Natural killer cell (primary cell): ENCODE measurements at places on chromosomes 16 and 17. TPM values are rescaled to one million over a fixed set of nuclear protein-coding genes. Genes with fewer than 3 reads are reported as not detected.

- no peak for DNase-seq
Measured at GRCh38 chr16:8655184-8655717, 19.2 kb upstream of the ABAT start.

- DNase-seq = no peak
Measured at GRCh38 chr17:31431852-31432658, 40.6 kb downstream of the RAB11FIP4 start.

DNA sequence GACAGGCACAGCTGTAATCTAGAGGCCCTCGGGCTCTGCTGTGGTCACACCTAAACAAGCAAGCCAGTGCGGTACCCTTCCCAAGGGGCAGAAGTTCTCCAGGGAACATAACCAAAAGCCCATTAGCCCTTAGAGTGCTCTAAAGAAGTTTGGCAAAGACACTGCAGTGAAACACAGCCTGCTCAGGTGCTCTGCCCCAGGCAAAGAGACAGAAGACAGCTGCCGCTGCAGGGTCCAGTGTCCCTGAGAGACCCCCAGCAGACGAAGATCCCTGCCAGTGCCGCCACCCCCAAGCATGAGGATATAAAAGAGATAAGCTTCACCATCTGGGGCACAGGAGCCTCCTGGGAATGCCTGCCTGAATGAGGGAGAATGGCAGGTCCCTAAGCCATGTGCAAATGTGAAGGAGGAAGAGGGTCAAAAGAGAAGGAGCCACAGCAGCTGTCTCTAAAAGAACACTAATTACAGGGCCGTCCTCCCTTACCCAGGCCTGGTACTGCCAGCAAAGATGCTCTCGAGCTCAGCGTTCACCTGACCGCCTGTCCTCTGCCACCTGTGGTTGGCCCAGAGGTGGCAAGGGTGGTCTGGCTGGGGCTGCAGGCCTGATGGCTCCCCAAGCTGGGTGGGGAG is 29.7 kb downstream of the CUEDC1 start:
- DNase-seq = no peak

The CCDC200 gene
- 0.64 TPM for total RNA-seq

- DNase-seq = no peak
Measured at GRCh38 chr17:38544839-38545209, 60.9 kb downstream of the SRCIN1 start.

GRCh38 chr16:86626966-86627365 is 48.6 kb downstream of the FOXL1 start:
- no peak for DNase-seq

- DNase-seq = no peak
Measured at GRCh38 chr16:63841271-63841670, 1280.6 kb downstream of the CDH11 start.
